ENCODE measurements at places on chromosomes 12 and 14.

DNA sequence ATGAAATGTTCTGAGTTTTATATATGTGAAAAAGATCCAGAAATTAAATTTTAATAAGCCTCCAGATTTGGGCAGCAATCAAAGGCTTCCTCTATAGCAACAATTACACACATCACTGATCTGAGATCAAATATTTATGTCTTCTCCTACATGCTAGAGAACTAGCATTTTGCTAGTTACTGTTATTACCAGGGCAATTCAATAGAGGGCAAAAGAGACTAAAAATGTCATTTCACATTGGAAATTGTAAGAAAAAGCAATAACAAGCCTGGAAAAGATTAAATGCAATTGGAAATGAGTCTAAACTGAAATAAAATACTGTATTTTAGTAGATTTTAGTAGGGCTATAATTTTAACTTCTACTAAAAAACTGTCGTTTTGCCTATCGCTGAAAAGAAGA lies 32.6 kb upstream of the ANO6 start:
- DNase-seq: peak; percentile 25

GRCh38 chr12:1203735-1204019 lies 212.7 kb downstream of the ERC1 start:
- DNase-seq: no peak

GRCh38 chr12:67519484-67520433 lies 128.8 kb upstream of the DYRK2 start:
- DNase-seq: peak; percentile 45

DNA sequence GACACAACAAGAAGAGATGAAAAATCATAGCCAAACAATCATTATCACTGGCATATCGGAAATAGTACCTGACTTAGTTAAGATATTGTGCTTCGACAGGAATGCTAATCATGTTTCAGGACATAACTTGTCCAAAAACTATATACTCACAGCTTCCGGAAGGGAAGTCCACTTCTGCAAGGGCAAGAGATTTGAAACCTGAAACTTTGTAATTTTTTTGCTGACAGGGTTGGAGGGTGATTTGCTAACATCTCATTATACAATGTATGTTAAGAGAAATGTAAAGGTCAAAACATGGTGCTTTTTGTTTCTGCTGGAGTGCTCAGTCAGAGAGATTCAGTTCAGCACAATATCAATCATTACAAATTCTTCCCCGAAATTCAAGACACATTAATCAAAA lies 200.3 kb downstream of the CNTN1 start:
- DNase-seq: no peak

- DNase-seq: no peak
Observed at GRCh38 chr12:98149270-98149669, 366.1 kb upstream of the TMPO start.
